AG04449 (cell line): ENCODE measurements at places on chromosomes 5 and 9.

GRCh38 chr9:84573083-84573482 is 96.4 kb upstream of the NTRK2 start:
- no peak for DNase-seq

- DNase-seq: no peak
Observed at GRCh38 chr5:93422652-93423280, 158.3 kb downstream of the NR2F1-AS1 start.

DNA sequence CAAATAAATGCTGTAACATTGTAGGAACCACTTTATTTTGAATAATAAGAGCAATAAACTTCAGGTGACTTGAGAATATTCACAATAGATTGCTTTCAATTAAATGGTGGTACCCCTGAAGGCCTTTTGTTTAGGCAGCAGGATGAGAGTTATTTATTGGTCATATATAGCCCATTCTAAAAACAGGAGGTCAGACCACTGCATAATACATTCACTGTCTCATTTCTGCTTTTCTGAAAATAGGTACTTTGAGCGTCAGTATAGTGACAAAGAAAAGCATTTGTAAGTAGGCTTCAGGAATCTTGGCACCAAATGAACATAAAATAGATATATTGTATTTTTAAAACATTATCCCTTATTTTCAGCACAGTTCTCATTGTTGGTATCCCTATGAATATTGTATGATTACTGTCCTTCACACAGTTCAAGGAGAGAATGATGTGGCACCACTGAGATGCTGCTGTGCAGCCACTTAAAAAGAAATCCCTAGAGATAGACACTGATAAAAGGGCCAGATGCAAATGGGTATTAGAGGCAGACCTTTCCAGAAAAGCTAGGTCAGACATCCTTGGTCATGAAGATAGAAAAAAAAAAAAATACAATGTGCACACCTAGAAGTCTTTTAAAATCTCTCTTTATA is 381.8 kb upstream of the ST8SIA4 start:
- no peak for DNase-seq

DNA sequence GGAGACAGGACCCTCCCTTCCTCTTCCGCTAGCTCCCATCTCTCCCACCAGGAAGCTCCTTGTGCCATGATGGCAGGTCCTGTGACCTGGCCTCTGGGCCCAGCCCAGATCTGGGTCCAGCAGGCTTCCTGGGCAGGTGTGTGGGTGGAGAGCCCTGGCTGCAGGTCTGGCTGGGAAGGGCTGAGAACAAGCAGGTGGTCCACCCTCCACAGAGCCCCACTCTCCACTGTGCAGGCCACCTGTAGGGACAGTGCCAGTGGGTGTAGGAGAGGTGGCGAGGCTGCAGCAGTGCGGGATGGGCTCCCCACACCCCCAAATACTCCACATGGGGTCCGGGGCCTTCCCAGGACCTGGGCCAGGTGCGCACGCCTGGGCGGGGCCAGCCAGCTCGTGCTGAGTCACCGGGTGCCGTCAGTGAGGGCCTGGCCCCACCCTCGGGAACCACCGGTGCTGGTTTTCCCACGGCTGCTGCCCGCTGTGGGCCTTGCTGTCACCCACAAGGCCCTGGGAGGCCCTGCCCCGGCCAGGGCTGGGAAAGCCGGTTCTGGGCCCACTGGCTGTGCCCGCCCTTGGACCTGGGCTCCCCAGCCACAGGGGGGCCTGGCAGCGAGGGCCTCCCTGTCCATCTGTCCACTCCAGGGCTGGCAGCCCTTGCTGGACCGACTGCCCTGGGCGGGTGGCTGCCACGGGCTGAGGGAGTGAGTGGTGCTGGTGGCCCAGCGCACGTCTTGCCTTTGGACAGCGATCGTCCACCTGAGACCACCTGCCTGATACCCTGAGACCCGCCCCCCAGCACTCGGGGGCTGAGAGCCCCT is 9.3 kb upstream of the NRARP start:
- DNase-seq: no peak

GRCh38 chr5:74272831-74273451 is 367.6 kb downstream of the ENC1 start:
- no peak for DNase-seq

GRCh38 chr5:56359809-56360685 is 126.9 kb upstream of the ANKRD55 start:
- DNase-seq: no peak

- DNase-seq: no peak
Observed at GRCh38 chr5:111682121-111682520, 74.9 kb downstream of the NREP start.

DNA sequence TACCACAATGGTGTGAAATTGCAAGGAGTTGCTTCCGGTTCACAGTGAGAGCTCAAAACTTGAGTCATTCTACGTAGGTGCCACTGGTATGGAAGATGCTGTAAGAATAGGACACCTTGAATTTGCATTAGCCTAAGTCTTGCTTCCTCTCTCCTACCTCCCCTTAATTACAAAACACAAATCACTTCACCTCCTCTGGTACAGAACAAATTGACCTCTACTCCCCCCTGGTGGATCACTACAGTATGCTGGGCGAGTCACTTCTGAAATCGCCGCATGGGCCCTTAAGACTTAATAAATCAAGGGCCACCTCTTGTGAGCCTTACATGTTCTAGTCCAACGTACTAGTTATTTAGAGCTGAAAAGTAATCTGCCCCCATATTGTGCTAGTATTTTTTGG is 145.3 kb upstream of the SMARCA2 start:
- no peak for DNase-seq

GRCh38 chr9:36207016-36207415 is 16.3 kb downstream of the CLTA start:
- no peak for DNase-seq

GRCh38 chr9:78918976-78919375 is 622.1 kb downstream of the PSAT1 start:
- no peak for DNase-seq

DNA sequence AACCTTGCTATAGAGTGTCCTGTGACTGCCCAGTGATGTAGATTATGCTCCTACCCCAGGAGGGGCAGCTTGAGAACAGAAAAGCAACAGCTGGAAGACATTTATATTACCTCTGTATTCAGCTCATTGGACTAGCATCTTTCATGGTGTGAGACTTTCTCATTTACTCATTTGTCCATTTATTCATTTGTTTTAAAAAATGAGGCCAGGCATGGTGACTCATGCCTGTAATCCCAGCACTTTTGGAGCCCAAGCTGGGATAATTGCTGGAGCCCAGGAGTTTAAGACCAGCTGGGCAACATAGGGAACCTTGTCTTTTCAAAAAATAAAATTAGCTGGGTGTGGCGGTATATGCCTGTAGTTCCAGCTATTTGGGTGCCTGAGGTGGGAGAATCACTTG is 130.0 kb upstream of the LHFPL2 start:
- no peak for DNase-seq

- no peak for DNase-seq
Observed at GRCh38 chr9:133305731-133306130, 30.3 kb downstream of the SURF6 start.

DNA sequence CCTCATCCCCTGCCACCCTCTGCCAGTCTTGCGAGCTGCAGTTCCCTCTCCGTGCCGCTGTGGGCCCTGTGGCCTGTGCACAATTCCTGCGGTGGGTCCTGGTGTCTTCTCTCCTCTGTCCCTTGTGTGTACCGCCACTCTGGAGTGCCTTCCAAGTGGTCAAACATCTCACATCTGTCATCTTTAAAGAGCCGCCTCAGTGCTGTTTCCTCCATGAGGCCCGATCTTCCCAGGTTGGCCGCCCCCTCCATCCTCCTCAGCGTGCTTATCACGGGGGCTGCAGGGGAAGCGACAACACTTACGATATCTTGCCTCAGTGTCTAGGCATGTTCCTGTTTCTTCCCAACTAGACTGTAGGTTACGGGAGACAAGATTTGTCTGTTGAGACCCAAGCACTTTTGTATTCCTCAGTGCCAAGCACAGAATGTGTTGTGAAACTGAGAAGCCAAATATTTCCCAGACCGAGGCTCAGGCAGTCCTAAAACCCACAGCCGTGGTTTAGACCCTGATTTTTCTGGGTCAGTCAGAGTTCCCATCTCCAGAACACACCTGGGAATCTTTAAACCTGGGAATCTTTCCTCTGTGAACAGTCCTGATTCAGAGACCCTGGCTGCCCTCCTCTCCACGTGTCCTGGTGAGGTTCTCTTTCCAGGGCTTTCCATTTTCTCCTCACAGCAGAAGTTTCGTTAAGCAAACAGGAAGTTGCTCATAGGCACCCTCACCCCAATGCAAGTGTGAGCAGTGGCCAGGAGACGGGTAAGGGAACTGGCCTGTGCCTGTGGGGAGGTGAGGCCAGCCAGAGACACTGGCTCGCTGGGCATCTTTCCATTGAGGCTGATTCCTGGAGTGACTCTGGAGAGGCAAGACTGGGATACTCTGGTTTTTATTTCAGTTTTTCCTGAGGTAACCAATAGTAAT is 28.8 kb downstream of the SLC46A2 start:
- no peak for DNase-seq

DNA sequence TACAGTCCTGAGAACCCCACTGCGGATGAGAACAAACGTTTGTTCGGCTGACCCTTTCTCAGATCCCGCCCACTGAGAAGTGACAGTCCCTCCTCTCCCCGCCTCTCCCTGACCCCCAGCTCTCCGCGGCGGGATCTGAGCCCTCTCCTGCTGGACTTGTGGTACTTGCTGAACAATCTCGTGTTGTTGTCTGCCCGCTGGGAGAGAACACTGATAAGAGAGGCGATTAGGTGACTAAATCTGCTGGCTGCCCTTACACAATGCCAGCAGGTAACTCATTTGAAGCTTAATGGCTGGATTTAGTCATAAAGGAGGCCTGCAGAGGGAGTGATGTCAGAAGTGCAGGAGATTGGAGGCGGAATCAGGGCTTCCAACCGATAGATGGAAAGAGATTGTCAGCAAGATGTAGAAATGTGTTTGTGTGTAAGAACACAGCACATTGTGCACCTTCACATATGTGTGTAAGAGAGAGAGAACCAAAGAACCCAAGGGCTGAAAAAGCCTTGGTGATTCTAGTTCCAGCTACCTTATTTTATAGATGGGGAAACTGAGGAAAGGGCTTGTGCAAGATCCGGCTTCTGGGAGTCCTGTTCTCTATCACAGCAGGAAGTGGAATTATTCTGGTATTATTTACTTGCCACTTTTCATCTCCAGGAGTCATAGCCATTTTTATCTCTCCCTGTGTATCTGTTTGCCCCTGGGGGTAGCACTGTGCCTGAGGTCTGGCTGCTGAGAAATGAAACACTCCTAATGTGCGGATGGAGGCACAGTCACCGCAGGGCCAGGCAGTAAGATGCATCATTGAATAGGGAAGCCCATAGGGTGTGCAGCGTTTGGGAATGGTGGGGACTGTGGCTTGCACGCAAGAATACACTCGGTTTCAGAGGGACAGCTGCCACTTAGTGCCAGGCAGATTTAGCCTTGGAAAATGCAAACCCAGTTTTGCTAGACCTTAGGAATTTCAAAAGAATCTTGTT is 203.7 kb upstream of the MSX2 start:
- DNase-seq: no peak

GRCh38 chr9:29802454-29802853 is 2229.2 kb upstream of the C9orf72 start:
- DNase-seq: no peak
